ENCODE measurements at places on chromosomes 16 and 17.
A peak's percentile ranks its signal among the peaks of the same experiment; 100 is the strongest.

DNA sequence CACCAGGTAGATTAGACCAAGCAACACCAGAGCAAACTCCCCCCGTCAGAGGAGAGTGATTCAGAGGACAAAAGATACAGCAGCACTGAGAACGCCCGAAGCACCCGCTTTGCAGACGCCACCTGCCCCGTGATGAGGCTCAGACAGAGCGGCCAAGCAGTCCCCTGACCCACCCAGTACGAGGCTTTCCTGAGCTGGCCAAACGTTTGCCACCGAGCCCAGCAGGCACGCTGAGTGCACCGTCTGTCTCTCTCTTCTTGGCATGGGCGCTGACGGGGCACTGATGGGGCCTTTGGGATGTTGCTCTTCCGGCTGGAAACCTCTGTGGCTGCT lies 19.4 kb upstream of the WDR45B start:
- DNase-seq = no peak

DNA sequence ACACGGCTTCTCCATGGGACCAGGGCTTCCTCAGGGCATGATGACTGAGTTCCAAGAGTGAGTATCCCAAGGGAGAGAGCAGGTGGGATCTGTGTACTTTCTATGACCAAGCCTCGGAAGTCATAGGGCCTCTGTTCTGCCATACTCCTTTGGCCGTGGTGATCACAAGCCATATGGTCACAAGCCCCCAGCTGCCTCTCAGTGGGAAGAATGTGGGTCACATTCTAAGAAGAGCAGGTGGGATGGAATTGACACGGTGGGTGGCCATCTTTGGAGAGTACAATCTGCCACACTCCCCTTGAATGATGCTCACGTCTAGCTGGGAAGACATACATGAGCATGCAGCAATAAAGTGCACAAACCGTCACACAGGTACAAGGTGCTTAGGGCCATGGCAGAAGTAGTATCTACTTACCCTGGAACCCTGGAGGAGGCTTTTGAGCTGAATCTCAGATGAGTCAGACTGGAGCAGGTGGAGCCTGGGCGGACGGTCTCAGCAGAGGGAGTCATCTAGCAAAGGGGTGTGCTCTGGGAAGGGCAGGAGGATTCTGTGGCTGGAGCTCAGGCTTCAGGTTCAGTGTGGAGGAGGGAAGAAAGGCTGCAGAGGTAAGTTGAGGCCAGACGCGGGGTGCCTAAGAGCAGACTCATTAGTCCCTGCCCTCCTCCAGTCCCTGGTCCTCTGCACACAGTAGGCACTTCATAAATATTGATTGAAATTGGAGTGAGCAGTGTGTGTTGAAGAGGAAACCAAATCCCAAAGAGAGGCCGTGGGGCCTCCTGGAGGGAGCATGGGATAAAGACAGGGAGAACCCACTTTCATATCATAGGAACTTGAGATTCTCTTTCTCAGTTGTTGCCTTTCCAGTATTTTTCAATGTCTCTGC lies 26.6 kb downstream of the GOSR2 start:
- no peak for DNase-seq

- no peak for DNase-seq
These were observed 842 bp upstream of the TEDC2 start for GRCh38 chr16:2458887-2459646.

DNA sequence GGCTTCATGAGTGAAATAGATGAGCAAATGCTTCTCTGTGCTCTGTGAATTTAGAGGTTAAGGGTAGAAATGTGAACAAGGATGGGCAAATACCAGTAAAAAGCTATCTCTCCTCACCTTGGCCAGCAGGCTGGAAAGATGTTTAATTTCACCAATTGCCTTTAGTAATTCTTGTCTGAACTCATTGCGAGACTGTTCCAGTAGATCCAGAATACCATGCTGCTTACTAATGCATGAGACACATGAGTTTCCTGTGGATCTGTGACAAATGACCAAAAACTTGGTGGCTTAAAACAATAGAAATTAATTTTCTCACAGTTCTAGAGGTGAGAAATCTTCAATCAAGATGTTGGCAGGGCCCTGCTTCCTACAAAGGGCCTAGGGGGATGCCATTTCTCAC lies 9.3 kb upstream of the ZNF624 start:
- no peak for DNase-seq

DNA sequence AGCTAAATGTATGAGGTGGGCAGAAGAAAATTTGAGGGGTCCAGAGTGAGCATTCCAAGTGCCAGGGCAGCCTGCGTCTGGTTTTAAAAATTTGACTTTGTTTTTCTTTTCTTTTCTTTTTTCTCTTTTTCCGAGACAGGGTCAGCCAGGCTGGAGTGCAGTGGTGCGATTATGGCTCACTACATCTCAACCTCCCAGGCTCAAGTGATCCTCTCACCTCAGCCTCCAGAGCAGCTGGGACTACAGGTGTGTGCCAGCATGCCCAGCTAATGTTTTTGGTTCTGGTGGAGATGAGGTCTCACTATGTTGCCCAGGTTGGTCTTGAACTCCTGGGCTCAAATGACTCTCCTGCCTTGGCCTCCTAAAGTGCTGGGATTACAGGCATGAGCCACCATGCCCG lies 15.6 kb downstream of the SMPD3 start:
- no peak for DNase-seq

- DNase-seq = no peak
These were observed 21.1 kb upstream of the ZNF629 start for GRCh38 chr16:30808146-30808545.

GRCh38 chr17:17765359-17766076 lies 71.3 kb downstream of the SREBF1 start:
- no peak for DNase-seq

- no peak for DNase-seq
These were observed 59.7 kb downstream of the RNF112 start for GRCh38 chr17:19470530-19471261.

DNA sequence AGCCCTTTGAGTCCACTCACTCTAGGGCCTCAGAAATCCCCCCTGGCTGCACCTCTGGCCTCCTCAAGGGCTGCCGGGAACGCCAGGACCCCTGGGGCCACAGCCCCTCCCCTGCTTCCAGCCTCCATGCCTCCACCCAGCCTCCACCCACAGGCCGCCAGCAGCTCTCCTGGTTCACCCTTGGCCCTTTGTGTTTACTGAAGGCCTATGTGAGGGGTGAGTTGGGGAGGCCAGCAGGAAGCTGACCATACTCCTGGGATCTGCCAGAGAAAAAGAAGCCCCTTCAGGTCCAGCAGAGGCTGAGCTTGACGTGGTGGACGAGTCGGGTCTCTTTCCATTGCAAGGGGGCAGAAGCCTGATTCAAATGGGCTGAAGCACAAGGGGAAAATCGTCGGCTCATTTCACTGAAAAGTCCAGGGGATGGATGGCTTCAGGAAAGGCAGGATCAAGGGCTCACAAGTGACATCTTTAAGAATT lies 18.3 kb upstream of the ATP2A3 start:
- no peak for DNase-seq

- DNase-seq = no peak
These were observed 70.7 kb downstream of the C17orf67 start for GRCh38 chr17:56762988-56763387.

GRCh38 chr17:57459286-57459915 lies 203.1 kb downstream of the MSI2 start:
- DNase-seq = no peak

- DNase-seq = no peak
These were observed 45.8 kb upstream of the NOS2 start for GRCh38 chr17:27846042-27846655.

DNA sequence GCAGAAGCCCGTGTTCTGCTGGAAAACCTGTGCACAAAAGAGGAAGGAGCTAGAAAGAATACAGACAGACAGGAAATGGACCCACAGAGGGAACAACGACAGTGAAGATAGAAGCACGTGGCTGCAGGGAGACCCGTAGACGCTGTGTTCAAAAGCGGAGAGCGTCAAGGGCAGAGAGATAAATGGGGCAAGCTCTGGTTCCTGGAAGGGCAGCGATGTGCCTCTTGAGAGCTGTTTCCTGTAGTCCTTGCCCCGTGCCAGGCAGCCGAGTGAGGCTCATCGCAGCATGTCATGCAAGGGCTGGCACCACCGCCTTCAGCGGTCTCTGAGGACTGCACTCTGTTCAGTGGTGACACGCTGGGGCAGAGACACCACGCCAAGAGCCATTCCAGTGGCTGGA lies 43.6 kb upstream of the CACNG5 start:
- peak; percentile 76 for DNase-seq

GRCh38 chr17:19991252-19991885 lies 13.7 kb upstream of the AKAP10 start:
- DNase-seq = no peak
